ENCODE measurements at places on chromosomes 5 and 9. TPM values are rescaled to one million over a fixed set of nuclear protein-coding genes. Genes with fewer than 3 reads are reported as not detected.

GRCh38 chr5:87581661-87582060 is 168.9 kb upstream of the CCNH start:
- DNase-seq = no peak

GRCh38 chr5:78776637-78777036 is 128.1 kb upstream of the LHFPL2 start:
- DNase-seq = no peak

GRCh38 chr9:131709771-131710431 is 30.0 kb downstream of the RAPGEF1 start:
- DNase-seq = peak; percentile 47

EIF4EBP3 gene
- 19.5 TPM for total RNA-seq

DNA sequence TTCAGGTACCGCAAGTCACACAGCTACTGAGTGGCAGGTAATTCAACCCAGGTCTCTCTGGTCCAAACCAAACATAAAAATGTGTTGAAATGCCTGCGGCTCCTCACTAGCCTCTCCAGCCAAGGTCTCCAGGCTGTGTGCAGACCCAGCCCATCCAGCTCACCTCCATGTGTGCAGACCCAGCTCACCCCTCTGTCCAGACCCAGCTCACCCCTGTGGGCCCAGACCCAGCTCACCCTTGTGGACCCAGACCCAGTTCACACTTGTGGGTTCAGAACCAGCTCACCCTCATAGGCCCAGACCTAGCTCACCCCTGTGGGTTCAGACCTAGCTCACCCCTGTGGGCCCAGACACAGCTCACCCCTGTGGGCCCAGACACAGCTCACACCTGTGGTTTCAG is 188.0 kb upstream of the ADCY2 start:
- DNase-seq = no peak

DNA sequence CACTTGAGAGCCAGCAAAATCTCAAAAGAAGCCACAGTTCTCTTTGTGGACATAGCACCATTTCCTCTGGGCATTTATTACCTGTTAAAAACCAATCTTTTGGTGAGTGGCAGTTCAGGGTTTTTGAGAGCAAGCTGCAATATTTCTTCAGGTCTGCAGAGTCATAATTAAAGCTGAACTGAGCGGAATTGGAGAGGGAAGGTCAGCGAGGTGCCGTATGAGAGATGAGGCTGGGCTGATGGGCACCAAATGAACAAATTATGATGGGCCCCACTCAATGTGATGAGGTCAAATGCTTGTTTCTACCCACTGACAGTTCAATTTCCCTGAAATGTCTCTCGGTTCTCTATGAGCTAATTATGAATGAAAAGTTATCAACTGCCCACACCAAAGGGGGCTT is 231.9 kb downstream of the AP3B1 start:
- DNase-seq = no peak

DNA sequence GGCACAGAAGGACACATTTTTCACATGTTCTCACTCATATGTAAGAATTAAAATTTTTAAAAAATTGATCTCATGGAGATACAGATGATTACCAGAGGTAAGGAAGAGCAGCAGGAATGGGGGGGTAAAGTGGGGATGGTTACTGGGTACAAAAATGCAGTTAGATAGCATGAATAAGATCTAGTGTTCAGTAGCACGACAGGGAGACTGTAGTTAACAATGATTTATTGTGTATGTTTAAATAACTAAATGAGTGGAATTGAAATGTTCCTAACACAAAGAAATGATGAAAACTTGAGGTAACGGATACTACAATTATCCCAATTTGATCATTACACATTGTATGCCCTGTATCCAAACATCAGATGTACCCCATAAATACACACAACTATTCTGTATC is 15.2 kb upstream of the TGFBI start:
- no peak for DNase-seq

ARID3C gene
- 0.27 TPM for total RNA-seq

TTC33 gene
- 14.0 TPM for total RNA-seq

GRCh38 chr9:3299872-3300271 is 225.9 kb downstream of the RFX3 start:
- DNase-seq = no peak

GMCL2 gene
- total RNA-seq = not detected

DNA sequence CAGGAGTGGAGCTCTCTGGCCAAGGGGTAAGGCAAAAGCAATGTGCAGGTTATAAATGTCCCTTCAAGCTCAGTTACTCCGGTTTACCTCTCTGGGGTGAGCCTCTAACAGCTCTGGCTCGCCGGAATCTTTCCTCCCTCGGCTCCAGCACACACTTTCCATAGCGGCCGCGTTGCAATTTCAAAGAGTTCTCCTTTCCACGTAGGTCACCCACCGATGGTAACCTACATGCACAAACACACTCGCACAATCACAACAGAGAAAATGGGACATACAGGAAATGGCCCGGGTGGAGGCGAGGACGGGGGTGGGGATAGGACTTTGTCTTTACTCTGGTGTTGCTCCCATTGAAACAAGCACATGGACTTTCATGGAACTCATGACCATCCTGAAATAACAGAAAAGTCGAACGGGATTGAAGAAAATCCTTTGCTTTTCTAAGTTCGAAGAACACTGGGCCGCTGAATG is 1.2 kb downstream of the LHFPL2 start:
- no peak for DNase-seq

MEIKIN gene
- 0.74 TPM for total RNA-seq

CATSPER3 gene
- 1.4 TPM for total RNA-seq

DNA sequence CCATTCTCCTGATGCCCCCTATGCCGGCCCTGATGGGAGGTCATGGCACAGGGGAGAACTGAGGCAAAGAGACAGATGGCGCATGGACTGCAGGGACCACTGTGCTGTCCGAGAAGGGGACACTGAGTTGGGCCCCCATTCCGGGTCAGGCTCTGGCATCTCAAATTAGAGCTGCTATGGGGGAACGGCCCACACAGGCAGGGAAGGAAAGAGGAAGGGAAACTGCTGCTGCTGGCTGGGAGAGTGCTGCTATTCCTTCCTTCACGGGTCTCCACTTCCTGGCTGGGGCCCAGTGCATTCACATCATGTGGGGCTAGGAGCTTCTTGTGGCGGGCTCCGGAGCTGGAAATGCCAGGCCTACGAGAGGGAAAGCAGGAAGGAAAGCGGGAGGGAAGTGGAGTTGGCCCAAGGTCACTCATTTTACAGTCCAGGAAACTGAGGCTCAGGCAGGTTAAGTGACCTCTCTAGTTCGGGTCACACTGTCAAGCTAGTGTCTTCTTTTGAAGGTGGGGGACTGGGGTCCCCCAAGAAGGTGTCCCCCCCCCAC is 1.3 kb upstream of the CARD19 start:
- no peak for DNase-seq

DNA sequence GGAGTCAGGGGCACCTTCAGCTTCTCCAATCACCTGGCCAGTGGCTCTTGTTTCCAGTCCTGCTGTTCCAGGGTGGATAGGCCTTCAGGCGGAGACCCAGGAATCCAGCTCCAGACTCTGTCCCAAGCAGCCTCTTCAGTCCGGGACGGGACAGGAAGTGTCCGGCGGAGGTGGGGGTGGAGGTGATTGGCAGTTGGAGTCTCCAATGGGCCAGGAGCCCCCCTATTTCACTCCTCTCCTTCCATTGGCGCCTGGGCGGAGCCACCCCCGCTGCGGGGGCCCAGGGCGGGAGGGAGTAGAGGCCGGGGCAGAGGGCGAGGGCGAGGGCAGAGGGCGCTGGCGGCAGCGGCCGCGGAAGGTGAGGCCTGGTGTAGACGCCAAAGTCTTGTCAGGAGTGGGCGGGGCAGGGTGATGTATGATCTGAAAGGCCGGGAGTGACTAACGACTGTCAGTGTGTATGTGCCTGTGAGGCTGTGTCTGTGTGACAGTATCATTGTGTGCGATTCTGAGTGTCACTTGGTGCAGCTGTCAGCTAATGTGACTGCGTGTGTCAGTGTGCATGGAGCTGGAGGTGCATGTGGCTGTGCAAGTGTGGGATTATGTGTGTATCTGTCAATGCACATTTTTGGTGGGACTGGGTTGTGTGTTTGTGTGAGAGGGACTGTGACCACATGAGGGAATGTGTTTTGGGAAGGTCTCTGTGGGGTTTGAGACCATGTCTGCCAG is at the start of gene IL11RA:
TSS of gene IL11RA (plus strand) at position 310 of the 726 bp plus-strand sequence. CDS start 3,033 bp downstream, outside the sequence.
- DNase-seq = no peak

DNA sequence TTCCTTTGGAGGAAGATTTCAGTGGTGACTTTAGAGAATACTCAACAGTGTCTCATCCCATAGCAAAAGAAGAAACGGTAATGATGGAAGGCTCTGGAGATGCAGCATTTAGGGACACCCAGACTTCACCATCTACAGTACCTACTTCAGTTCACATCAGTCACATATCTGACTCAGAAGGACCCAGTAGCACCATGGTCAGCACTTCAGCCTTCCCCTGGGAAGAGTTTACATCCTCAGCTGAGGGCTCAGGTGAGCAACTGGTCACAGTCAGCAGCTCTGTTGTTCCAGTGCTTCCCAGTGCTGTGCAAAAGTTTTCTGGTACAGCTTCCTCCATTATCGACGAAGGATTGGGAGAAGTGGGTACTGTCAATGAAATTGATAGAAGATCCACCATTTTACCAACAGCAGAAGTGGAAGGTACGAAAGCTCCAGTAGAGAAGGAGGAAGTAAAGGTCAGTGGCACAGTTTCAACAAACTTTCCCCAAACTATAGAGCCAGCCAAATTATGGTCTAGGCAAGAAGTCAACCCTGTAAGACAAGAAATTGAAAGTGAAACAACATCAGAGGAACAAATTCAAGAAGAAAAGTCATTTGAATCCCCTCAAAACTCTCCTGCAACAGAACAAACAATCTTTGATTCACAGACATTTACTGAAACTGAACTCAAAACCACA is 67.4 kb downstream of the VCAN start:
- DNase-seq = no peak

GRCh38 chr5:36033047-36033446 is 33.6 kb downstream of the UGT3A2 start:
- DNase-seq = no peak

ANXA2R gene
- total RNA-seq = 42.0 TPM

DNA sequence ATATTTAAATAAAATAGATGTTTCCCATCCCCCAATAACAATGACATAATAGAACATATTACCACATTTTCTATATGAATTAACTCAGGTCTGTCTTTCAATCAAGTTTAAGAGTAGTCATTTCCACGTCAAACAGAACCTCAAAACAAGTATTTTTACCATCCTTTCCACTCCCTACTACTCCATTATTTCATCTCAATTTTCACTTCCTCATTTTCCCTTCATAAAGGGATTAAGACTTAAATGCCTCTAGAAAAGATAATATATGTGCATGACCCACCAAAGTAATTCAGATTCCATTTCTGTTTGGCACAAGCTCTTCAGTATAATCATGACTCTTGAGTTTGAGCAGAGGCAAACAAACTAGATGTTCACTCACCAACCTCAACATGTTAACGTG is 40.4 kb downstream of the ELOVL7 start:
- no peak for DNase-seq

- no peak for DNase-seq
These were observed 84.3 kb downstream of the ZNF462 start for GRCh38 chr9:106947106-106947900.

GRCh38 chr9:26833792-26834191 is 58.8 kb downstream of the CAAP1 start:
- no peak for DNase-seq

- DNase-seq = no peak
These were observed 25.4 kb upstream of the SNX18 start for GRCh38 chr5:54492178-54492577.

GRCh38 chr9:94002316-94003140 is 47.4 kb upstream of the BARX1 start:
- DNase-seq = no peak

DNA sequence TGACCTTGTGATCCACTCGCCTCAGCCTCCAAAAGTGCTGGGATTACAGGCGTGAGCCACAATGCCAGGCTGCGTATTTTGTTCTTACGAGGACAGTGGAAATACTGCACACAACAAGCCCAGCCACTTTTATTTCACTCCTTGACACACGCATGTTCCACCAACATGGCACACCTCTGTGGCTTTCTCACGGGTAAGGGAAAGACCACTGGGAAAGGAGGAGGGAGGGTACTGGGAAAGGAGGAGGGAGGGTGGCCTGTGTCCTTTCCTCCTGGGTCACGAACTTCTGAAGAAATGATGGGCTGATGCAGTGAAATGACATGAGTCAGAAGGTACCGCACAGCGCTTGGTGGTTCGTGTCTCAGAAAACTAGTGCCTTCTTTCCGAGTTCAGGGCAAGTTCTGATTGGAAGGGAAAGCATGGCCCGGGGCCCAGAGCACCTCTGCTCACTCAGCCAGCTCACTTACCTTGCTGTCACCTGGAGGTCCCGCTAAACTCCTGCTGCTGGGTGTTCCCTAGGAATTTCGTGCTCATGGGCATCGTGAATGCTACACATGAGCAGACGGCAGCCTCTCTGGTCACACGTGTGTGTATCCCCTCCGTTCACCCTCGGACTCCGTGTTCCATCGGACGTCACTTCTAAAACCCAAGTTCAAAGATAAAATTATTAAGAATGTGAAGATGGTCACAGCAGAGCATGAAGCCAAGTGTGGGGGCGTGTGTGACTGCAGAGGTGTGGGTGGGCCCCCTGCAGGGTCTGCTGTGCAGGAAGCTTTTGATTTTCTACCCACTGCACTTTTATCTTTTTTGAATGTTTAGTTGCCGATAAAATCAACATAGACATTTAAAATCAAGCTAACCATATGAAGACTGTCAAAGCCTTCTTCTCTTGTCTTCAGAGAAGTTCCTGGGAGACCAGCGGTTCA is 42.9 kb downstream of the LAMC3 start:
- DNase-seq = no peak

DNA sequence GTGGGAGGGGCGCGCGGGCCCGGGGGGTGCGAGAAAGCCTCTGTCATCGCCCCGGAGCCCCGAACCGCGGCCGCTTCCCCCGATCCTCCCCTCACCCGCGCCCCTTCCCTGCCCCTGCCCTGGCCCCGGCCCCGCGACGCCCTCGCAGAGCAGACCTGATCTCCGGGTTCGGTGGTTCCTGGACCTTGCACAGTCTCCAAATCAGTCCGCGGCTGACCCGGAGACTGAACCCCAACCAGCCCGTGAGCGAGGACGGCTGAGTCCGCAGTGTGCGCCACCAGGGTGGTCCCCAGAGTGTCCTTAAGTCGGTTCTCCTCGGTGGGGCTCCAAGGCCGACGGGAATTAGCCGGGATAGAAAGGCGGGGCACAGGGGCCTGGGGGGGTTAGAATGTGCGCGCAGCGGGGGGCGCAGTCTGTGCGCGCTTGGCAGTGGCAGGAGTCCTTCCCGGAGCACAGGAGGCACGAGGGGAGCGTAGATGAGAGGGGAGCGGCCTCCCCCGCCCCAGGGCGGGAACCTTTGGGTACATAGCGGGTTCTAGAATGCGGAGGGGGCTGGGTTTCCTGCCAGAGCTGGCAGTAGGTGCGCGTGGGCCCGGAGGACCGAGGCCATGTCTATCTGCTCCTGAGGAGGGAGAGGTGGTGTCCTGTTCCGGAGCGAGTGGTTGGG is 779 bp downstream of the PKN3 start:
- no peak for DNase-seq
